H1 (cell line): ENCODE measurements at places on chromosomes 12 and 14. TPM values are rescaled to one million over a fixed set of nuclear protein-coding genes. Genes with fewer than 3 reads are reported as not detected.

LYSET gene
- total RNA-seq: 26.9 and 27.5 TPM in 2 replicates

- no peak overlapping the region for H3K27ac ChIP-seq
- H3K36me3 ChIP-seq: no peaks in the 10 kb centered on the region
- peak; percentile 21 for DNase-seq
- no peaks in the 10 kb centered on the region for H3K27me3 ChIP-seq
These were observed 115.9 kb downstream of the SLC25A21 start for GRCh38 chr14:37056473-37056872.

- no peaks in the 10 kb centered on the region for H3K36me3 ChIP-seq
- H3K4me1 ChIP-seq: no peaks in the 10 kb centered on the region
- H3K27me3 ChIP-seq: no peaks in the 10 kb centered on the region
- no peak overlapping the region for H3K27ac ChIP-seq
- no peak for DNase-seq
These were observed 201.0 kb downstream of the SLC25A21 start for GRCh38 chr14:36971263-36971855.

DNA sequence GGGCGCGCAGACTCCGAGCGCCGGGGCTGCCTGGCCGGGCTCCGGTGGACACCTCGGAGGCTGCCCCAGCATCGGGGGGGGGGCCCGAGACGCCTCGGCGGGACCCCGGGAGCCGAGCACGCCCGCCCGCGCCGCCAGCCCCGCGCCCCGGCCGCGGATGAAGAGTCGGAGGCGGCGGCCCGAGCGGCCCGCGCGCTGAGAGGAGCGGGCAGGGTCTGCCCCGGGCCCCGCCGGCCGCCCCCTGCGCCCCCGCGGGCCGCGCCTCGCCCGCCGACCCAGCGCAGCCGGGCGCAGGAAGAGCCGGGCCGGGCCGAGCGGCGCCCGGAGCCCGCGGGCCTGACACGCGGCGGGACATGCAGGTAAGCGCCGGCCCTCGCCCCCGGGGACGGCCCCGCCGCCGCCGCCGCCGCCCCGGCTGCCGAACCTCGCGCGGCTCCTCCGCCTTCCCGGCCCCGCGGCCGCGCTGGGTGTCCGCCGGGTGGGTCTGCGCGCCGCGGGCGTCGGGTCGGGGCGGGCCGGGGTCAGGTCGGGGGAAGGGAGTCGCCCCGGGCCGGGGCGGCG, 63.7 kb downstream of the FBXL14 start:
- H3K27me3 ChIP-seq: peaks cover 55% of the 10 kb centered on the region
- H3K4me1 ChIP-seq: no peaks in the 10 kb centered on the region
- peak overlapping the region; percentile 19; the same call in 1 of the 2 replicates for H3K4me3 ChIP-seq
- no peaks in the 10 kb centered on the region for H3K36me3 ChIP-seq
- no peak for DNase-seq

BDKRB2 gene
- total RNA-seq: 0.13 TPM in 2 replicates

DNA sequence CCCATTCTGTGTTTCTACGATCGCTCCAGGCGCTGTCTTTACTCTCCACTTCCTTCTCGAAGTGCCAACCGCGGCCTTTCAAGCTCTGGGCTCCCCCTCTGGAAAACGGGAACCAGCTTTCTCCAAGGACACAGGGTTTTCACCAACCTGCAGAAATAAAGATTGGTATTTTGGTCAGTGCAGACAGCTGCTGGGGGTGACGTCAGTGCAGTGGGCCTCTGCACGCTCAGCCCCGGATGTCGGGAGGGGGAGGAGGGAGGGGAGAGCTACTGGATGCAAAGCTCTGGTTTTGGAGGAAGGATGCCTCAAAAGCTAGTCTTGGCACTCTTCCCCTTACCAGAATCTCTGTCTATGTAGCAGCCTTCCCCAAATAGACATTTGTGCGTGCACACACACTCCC, 19.9 kb downstream of the HRK start:
- no peak overlapping the region for H3K27ac ChIP-seq
- no peaks in the 10 kb centered on the region for H3K36me3 ChIP-seq
- no peak for DNase-seq
- no peak overlapping the region for H3K4me3 ChIP-seq

- H3K27me3 ChIP-seq: no peaks in the 10 kb centered on the region
- H3K4me1 ChIP-seq: no peaks in the 10 kb centered on the region
- H3K36me3 ChIP-seq: no peaks in the 10 kb centered on the region
- no peak for DNase-seq
- H3K4me3 ChIP-seq: no peak within 1 kb of the TSS
- H3K27ac ChIP-seq: no peak within 1 kb of the TSS
These were observed at the start of gene OAS1 for GRCh38 chr12:112906712-112907414. OAS1 (plus strand) TSS chr12:112906962; CDS start chr12:112907040, 78 bp downstream.

PPP1R1A gene
- total RNA-seq: 8.1 and 13.1 TPM in 2 replicates

- H3K36me3 ChIP-seq: no peaks in the 10 kb centered on the region
- no peaks in the 10 kb centered on the region; the same call in 1 of the 2 replicates for H3K4me1 ChIP-seq
- H3K27me3 ChIP-seq: no peaks in the 10 kb centered on the region
- no peak for DNase-seq
These were observed 7.4 kb upstream of the ATG101 start for GRCh38 chr12:52062167-52063081.

DNA sequence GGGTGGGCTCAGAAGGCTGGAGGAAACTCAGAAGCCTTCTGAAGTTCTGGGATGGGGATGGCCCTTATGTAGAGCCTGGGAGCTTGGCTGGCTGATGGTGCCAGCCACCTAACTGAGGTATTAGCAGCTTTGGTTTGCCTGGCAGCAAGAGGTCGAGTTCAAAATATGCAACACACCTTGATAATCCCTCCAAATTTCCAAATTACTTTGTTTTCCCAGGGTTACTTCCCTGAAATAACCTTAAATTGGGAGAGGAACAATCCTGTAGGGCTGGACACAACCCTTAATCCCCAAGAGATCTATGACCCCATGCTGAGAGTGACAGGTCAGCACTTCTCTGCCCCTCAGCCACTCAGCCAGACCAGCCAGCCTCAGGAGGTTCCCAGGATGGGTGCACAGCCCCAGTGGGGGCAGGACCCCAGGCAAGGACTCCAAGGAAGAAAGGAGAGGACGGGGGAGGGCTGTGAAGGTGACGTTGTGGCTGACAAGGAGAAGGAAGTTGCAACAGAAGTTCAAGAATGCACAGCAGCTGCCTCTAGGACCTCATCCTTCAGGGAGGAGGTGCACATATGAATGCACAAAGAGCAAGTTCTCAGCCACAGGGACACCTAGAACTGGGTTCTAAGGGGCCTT, 18.6 kb upstream of the KRT77 start:
- DNase-seq: no peak
- no peaks in the 10 kb centered on the region for H3K27me3 ChIP-seq
- no peaks in the 10 kb centered on the region for H3K4me1 ChIP-seq
- H3K36me3 ChIP-seq: no peaks in the 10 kb centered on the region

GRCh38 chr12:131437706-131438492, 273.0 kb upstream of the SFSWAP start:
- H3K36me3 ChIP-seq: no peaks in the 10 kb centered on the region
- H3K4me3 ChIP-seq: no peak overlapping the region
- H3K27ac ChIP-seq: no peak overlapping the region
- H3K4me1 ChIP-seq: peaks cover 7% of the 10 kb centered on the region; the same call in 1 of the 2 replicates
- no peaks in the 10 kb centered on the region for H3K27me3 ChIP-seq

- H3K4me1 ChIP-seq: no peaks in the 10 kb centered on the region
- no peaks in the 10 kb centered on the region for H3K27me3 ChIP-seq
- H3K27ac ChIP-seq: no peak overlapping the region
- no peaks in the 10 kb centered on the region for H3K36me3 ChIP-seq
- DNase-seq: no peak
These were observed 104.2 kb downstream of the ADCK1 start for GRCh38 chr14:77903937-77904617.

KRT72 gene
- total RNA-seq: not detected in 2 replicates

DNA sequence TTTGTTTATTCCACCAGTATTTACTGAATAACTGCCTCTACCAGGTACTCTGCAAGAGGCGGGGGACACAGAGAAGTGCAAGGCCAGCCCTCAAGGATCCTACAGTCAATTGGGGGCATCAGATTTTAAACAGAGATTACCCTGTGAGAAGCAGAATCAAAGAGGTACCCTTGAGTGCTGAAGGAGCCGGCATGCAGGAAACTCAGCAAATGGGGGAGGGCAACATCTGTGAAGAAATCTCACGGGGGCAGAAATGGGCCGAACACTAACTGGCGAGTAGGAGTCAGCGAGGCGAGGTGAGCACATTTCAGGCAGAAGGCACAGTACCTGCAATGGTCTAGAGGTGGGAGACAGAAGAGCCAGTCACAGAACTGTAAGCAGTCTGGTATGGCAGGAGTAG, 9.0 kb downstream of the GALNT6 start:
- peaks cover 14% of the 10 kb centered on the region for H3K4me1 ChIP-seq
- DNase-seq: no peak
- H3K4me3 ChIP-seq: no peak overlapping the region
- H3K27ac ChIP-seq: no peak overlapping the region
